Activated T-cell treated with anti-CD3 and anti-CD28 coated beads, Interleukin-2, amount 50 U/mL, for 48 hours (primary cell): ENCODE measurements at places on chromosomes 1 and 21.
A peak's percentile ranks its signal among the peaks of the same experiment; 100 is the strongest.

GRCh38 chr1:169070547-169070946, 35.9 kb upstream of the ATP1B1 start:
- DNase-seq: no peak

GRCh38 chr1:25067518-25068251, 137.6 kb upstream of the RUNX3 start:
- no peak for DNase-seq

DNA sequence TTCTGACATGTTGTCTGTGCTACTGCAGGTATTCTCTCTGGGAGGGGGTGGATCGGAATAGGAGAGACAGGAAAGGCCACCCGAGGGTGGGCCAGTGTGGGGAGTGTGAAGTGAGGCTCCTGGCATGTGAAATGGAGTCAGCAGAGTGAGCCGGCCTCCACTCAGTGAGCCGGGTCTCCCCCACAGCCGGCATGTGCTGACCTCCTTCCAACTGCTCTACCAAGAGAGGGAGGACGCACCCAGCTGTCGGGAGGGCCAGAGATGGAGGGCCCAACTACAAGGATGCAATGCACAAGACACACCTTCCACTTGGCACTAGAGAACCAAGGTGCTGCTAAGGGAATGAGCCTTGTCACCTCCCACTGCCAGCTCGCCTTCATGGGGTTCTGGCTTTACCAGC, 28.2 kb upstream of the CLSTN1 start:
- no peak for DNase-seq

DNA sequence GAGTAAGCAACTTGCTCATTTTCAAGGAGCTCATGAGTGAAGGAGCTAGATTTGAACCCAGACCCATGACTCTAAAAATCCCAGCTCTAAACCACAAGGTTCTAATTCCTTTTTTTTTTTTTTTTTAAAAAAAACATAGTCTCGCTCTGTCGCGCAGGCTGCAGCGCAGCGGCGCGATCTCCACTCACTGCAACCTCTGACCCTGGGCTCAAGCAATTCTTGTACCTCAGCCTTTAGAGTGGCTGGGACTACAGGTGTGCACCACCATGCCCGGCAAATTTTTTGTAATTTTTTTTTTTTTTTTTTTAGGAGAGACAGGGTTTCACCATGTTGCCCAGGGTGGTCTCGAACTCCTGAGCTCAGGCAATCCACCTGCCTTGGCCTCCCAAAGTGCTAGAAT, 13.8 kb downstream of the SRSF4 start:
- peak; percentile 3 for DNase-seq

GRCh38 chr21:25462517-25462971, 144.7 kb downstream of the MRPL39 start:
- DNase-seq: no peak

DNA sequence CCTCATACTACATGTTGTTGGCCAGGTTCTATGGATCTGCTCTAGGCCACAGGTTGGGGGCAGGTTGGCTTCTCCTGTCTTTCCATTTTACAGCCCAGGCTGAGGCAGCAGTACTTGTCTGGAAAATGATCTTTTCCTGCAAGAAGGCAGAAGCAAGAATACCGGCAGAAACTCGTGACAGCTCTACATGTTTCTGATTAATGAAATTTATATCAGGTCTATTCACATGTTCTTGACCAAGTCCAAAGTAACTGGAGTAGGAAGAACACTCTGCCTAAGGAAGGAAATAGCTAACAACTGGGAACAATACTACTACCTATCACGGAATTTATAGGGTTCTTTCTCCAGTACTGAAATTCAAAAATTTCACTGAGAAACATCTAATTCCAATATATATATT, 98.3 kb downstream of the PLPPR5 start:
- no peak for DNase-seq

- no peak for DNase-seq
These were observed 16.8 kb upstream of the FAM131C start for GRCh38 chr1:16090076-16090826.

DNA sequence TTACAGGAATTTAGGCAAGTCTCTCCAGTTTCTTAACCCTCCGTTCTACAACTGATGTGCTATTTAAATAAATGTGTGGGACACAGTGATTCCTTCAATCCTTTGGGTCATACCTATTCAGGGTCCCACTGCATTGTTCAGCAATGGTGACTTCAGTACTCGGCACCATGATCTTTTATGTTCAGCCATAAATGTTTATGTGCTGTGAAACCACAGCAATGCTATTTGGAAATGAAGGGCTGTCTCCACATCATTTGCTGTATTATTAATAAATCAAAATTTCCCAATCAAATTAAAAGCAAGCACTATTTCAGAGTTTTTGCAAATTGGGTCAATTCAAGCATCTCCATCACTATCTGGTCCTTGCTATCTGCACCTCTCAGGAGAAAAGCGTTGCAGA, 84.8 kb downstream of the NR5A2 start:
- no peak for DNase-seq

DNA sequence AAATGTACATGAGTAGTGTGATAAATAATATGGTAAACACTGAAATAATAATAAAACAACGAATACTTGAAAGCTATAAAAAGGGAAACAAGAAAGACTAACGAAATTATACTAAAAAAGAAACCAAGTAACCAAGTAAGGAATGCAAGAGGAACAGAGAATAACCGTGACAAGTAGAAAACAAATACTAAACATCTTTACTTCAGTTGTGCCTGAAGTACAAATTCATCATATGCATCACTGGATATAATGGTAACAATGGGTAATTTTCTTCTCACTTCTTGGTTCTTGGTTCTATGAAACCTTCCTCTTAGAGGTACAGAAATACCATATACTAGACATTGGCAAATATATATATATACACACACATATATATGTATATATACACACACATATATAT, 1093.6 kb upstream of the B3GALT2 start:
- DNase-seq: no peak

- DNase-seq: no peak
These were observed 33.7 kb downstream of the PSEN2 start for GRCh38 chr1:226903819-226904716.

DNA sequence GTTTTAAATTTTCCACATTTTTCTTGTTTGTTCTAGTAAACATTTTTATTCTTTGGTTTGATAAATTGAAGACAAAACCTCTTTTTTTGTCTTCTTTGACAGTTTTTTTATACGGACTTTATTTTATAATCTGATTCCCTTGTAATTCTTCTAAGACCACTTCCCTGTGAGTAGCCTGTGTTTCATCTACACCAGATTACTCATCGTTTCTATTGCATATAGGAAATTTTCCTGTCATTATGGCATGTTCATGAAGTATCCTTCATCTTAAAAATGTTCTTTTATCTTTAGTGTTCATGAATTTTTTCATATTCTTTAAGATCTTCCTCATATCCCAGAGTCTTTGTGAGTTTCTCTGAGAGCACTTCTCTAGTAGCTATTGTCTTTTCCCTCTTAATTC, 109.8 kb downstream of the USP25 start:
- DNase-seq: no peak

GRCh38 chr1:161182214-161182613, 4.9 kb upstream of the B4GALT3 start:
- peak; percentile 73 for DNase-seq

DNA sequence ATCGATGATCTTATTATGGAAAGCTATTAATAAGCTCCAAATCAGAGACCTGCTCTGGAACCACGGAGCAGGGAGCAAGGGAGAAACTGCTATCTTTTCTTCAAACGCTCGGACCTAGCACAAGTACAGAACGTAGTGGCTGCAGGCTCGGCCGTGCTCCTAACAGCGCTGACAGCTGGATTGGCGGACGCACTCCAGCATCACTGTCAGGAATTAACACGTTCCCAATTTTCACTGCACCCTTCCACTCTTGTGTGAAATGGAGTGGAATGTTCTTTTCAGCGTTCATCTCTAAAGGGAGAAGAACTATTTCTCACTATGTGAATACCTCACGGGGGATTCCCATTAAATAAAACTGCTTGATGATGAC, 106.9 kb downstream of the ZNF281 start:
- DNase-seq: no peak

- no peak for DNase-seq
These were observed 33.3 kb upstream of the KIF26B start for GRCh38 chr1:245121523-245121922.

DNA sequence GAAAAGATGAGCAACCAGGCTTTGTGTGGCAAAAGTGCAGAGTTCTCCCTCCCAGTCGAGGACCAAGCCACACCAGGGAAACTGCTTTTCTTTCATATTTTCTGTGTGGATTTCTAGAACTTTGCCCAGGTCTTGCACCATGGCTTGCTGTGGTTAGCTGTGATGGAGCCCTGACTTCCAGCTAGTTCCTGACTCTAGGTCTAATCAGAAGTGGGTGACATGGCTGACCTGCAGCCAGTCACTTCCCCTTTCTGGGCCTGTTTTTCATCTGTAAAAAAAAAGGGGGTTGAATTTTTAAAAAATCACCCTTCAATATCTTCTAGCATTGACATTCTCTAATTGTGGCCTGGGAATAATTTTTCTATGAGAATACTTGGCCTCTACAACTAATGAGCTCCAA, 491.2 kb upstream of the USP24 start:
- DNase-seq: no peak

- DNase-seq: no peak
These were observed 47.7 kb downstream of the PARP1 start for GRCh38 chr1:226360106-226360746.

- no peak for DNase-seq
These were observed 26.6 kb upstream of the GPR153 start for GRCh38 chr1:6287431-6287886.

DNA sequence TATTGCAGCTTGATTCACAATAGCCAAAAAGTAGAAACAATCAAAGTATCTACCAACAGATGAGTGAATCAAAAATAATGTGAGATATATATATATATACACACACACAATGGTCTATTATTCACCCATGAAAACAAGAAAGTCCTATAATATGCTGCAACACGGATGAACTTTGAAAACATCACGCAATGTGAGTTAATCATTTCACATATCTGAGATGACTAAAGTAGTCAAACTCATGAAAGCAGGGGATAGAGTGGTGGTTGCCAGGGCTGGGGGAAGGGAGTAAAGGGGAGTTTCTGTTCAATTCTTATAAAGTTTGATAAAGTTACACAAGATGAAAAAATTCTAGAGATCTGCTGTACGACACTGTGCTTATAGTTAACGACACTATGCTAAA, 1234.8 kb downstream of the MRPL39 start:
- no peak for DNase-seq

GRCh38 chr1:175129182-175129581, 61.5 kb downstream of the TNN start:
- DNase-seq: no peak

DNA sequence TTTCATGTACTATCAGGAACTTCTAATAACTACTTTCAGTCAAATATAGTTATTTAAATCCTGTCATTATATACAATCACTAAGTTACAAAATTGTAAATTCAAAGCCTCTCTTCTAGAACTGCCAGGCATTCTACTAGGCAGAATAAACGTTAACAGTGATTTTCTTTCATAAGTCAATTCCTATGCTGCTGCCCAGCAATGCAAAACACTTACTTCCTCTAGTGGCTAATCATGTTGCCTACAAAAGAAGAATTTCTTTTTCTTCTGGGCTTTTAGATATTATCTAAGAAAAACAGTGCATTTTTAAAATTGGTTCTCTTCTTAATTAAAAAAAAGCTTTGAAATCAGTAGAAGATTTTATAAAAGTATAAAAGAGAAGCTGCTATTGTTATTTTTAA, 509.8 kb upstream of the ADAMTS5 start:
- no peak for DNase-seq

- DNase-seq: no peak
These were observed 5.6 kb upstream of the TNFSF18 start for GRCh38 chr1:173056365-173056764.

GRCh38 chr1:92538413-92539061, 51.8 kb upstream of the GFI1 start:
- DNase-seq: peak; percentile 64

DNA sequence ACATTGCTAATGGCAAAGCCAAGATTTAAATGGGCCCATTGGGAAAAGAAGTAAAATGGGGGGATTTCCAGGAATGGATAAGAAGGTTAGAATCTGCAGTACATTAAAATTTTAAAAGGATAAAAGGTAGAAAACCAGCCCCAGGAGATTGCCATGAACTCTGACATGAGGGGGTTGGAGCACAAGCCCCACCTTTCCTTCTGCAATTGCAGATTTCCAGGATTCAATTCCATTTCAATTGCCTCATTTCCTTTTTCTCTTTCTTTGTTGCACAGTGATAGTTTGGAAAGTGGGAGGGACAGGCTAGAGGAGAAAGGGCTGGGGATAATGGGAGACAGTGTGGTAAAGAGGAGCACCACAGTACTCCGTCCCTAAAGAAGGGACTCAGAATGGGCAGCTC, 238.5 kb upstream of the RAB4A start:
- DNase-seq: no peak

DNA sequence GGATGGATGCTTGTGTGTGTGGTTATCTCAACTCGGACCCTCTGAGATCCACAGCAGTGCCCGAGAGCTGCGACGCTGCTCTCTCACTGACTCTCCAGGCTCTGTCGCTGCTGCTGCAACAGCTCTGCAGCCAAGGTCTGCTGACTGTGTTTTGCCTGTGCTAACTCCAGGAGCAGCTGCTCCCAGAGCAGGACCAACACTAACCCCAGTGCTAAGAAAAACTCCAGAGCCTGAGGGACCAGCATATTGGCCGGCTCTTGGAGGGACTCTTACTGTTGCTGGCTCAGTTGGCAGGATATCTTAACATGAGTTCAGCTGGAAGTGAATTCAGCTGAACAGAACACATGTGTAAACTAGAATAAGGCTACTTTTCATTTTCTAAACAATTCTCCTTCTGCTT, 4.4 kb downstream of the LCE2C start:
- no peak for DNase-seq

DNA sequence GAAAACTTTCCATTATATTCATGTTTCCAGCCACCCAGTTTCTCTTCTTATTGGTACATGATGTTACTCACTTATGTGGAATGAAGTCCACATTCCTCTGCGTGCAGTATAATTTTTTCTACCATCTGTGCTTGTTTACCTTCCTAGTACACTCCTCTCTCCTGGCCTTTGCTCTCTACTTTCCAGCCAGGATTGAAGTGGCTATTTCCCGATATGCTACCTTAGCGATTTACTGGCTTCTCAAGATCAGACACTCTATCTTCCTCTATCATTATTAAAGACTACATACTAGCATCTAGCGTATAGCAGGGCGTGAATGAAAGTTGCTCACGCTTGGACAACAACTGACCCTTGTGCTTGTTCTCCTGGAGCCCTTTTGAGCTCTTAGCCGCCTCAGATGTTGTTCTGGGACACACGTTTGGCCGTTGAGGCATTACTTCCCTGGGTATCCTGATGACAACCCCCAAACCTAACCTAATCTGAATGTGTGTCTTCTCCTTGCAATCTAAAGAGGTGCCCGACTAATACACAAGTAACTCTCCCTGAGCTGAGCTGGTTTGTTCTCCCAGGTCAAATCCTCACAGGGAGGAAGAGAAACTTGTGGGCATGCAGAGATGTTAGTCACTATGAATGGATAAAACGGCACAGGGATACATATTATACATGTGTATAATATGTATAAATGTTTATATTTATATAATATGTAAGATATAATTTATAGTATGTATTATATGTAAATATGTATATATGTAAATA, 13.4 kb upstream of the MTARC2 start:
- no peak for DNase-seq
